ENCODE measurements at places on chromosomes 12 and 14.

- no peak for DNase-seq
Measured at GRCh38 chr12:108308395-108309085, 30.6 kb downstream of the CMKLR1 start.

DNA sequence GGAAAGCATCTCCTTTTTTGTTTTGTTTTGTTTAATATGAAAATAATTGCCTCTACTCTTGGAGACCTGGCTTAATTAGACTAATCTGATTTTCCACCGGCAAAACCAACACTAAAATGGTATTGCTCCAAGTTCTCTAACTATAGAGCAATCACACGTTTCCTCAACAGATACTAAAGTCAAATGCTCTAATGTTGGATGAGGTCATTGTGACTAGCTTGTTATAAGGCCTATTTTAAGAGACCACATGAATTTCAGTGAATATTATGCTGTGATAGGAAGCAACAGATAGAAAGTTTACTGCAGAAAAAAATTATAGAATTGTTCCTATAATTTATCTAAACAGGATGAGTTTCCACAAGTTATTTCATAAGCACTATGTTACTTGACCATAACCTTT is 3.3 kb upstream of the CCDC196 start:
- no peak for DNase-seq

GRCh38 chr12:1046727-1047126 is 55.7 kb downstream of the ERC1 start:
- no peak for DNase-seq

GRCh38 chr12:102702447-102703114 is 214.5 kb downstream of the PAH start:
- peak; percentile 82 for DNase-seq

DNA sequence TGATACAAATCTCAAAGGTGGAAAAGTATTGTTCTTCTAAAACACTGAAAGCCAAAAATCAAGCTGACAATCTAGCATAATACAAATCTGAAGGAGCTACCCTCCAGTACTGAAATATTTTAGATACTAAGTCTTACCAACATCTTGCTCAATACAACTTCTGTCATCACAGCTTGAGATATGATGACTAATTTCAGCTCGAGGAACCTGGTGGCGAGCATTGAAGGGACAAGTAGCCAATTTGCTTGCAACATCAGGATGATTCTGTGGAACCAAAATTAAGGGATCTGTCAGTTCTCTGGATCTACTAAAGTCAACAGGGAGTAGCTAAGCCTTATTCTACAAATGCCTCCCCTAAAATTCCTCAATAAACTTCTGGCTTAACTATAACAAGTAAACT is 10.4 kb downstream of the GTSF1 start:
- DNase-seq = no peak

DNA sequence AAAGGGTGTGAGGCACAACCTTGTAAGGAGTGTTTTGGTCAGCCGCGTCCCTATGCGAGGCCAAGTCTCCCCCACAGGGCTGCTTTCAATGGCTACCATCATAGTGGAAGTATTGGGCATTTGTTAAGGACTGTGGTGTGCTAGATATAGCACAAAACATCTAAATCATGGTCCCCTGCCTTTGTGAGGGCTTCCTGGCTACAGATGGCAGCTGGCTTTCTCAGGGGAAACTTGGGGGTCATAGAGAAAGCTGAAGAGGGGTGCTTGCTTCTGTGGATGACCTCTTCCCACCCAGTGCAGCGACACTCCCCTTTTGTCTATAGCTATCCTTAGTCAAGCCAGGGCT is 315.8 kb downstream of the ZFP36L1 start:
- DNase-seq = no peak

DNA sequence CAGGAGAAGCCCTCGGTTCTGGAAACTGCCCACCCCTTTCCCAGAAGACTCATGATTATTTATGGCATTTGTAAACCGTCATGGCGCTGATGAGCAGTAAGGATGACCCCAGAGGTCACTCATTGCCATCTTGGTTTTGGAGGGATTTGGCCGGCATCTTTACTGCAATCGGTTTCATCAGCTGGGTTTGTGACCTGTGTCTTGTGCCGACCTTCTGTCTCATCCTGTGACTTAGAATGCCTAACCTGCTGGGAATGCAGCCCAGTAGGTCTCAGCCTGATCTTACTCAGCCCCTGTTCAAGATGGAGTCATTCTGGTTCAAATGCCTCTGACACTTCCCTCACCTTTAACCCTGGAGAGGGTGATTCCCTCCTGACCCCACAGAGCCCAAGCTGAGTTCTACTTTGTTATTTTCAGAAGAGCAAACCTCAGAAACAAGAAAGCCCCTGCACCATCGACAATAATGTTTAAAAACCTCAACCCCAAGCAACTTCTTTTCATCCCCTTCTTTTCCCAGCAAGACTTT is 105.5 kb upstream of the SFSWAP start:
- no peak for DNase-seq

DNA sequence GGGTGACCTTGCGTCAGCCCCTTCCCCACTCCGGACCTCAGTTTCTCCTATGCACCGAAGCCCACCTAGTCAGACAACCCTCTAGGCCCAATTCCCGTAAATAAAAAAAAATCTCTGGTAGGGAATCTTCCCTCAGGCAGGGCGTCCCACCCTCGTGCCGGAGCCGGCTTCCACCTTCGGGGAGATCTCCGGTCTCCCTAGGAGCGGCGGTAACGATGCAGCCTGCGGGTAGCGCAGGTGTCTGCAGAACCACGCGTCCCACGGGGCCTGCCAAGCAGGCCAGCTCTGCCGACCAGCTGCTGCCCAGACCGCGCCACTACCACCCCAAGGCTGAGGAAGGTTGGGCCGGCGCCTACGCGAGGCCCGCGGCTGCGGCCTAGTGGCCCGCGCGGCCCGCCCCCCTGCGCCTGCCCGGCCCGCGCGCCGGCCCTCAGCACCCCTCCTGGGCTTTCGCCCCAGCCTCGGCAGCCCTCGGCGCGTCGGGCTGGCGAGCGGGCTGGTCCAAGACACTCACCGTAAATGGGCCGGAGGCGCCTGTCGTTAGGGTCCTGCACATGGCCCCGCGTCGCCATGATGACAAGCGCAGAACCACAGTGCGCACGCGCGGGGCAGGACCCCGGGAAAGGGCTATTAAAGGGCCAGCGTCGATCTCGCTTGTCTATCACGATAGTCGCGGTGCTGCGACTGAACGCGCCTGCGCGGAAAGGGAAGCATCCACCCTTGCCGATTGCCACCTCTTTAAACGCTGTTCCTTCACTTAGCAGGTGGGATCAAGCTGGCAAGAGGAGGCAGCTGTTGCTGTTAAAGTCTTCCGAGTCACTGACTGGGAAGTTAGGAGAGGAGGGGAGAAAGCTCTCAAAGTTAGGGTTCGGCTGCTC is at the start of gene NAA25:
Gene NAA25, minus strand, starts transcription at position 582 of the 878 bp plus-strand sequence. Its CDS starts 10 bp downstream, at position 572.
- DNase-seq = peak; percentile 93

DNA sequence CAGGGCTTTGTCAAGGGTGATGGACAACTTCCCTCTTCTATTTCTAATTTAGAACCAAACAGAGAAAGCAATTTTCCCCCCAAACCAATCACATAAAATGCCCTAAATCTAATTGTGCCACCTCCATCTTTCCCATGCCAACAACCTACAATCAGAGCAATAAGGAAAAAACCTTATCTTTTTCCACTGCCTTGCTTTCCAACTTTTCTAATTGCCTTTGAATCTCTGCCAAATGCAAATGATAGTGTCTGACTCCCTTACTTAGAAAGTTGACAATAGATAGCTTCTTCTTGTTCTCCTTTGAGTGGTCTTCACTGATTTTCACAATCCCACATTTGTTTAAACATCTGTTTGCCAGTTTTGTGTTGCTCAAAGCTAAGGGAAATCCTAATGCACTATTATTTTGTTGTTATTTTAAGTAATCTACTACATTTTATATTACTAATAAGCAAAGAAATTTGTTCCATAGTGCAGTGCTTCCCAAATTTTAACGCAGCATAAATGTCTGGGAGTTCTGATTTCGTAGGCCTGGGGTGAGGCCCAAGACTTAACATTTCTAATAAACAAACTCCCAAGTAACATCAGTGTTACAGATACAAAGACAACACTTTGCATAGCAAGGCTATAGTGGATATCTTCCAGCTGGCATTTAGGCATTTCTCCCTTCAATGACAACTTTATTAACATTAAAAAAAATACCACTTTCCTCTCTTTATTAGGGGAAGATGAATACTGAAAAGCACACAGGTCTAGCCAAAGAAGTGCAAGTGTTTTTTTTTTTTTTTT is 696.3 kb upstream of the USP15 start:
- DNase-seq = no peak

GRCh38 chr14:99964979-99965378 is 100.2 kb upstream of the EVL start:
- DNase-seq = no peak

DNA sequence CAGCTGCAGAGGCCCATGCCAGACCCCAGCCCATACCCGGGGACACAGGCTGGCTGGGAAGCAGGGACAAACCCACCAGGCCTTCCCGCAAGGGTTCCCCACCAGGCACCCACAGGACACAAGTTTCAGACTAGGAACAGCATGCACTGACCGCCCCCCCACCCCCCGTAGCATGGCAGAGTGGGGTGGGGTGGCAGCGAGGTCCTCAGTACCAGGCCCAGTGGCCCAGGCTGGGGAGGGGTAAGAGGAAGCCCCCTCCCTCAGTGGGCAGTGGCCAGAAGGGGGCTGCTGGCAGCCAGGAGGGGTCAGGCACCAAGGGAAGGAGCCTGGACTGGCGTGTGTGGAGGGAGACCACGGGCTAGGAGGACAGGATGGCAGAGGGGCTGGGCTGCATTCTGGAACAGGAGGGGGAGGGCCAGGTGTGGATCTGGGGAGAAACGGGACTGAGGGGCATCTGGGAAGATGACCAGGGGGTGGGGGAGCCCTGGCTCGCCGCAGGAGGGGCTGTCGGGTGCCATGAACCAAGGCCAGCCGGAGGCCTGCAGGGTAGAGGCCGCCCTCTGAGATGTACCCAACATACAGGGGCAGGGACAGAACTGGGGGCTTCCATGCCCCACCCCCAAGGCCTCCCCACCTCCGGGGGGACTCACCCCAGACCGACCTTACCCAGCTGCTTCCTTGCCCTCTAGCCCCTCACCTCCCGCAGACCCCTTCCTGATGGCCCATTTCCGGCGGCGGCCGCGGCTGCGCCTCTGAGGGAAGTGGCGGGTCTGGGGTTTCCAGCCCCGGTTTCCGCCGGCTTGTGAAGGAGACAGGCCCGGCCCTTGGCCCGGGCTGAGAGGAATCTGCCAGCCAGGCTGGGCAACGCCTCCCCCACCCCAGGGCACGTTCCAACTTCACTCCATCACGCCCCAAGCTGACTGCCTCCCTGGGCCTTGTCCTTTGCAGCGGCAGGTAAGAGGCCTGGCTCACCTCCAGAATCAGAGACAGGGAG is 5.6 kb upstream of the JAG2 start:
- DNase-seq = peak; percentile 33

- DNase-seq = no peak
Measured at GRCh38 chr12:95532851-95533250, 18.4 kb downstream of the USP44 start.

- peak; percentile 76 for DNase-seq
Measured at GRCh38 chr12:11812586-11813437, 163.3 kb downstream of the ETV6 start.

DNA sequence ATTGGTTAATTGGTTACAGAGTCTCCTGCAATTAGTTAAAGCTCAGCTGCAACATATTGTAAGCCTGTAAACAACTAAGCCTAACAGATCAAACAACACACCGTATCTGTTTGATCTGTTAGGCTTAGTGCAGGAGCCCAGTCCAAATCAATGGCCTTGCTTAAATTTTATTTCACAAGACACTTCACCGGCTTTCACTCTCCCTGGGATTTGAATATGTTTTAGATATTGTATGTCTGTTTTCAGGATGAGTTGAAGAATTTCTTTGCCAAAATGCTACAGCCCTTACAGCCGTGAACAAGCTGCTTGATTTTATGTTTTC is 5.5 kb upstream of the RNASE1 start:
- no peak for DNase-seq

DNA sequence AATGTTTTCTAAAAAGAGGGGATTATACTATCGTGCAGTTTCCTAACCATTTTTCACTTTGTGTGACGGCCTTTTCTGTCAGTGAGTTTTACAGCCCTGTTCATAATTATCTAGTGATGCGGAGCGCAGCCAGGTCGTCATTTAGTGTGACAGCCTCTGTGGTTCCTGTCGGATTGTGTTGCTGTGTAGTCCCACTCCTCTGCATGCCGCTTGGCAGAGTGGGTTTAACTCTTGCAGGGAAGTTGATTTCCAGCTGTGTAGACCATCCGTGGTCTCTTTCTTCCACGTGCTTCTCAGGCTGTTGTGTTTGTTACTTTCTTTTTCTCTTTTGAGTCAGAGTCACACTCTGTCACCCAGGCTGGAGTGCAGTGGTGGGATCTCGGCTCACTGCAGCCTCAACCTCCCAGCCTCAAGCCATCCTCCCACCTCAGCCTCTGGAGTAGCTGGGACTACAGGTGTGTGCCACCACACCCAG is 8.6 kb downstream of the RAN start:
- DNase-seq = no peak

DNA sequence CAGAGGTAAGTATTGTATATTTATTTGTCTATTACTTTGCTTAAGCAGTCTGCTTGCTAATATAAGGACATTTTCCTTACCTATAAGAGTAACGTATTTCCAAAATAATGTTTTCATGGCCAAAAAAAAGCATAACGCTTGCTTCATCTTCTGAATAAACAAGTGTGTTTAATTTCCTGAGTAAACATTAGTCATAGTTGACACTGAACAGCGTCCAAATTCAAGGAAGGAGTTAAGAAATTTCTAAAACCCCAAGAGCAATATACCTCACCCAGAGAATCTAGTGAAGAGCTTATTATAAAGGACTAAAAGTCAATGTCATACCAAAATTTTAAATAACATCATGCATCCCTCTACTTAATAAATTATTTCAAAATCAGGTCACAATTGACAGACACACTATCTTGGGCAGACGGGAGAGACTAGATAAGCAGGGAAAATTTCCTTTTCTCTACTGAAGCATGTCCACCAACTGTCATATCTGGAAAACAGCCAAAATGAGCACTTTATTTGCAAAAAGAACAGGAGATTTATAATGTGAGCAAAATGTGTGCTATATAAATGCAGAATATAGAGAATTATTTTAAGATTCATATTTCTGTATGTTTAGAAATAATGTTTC is 25.1 kb downstream of the ANKS1B start:
- DNase-seq = peak; percentile 85

- DNase-seq = peak; percentile 64
Measured at GRCh38 chr14:57533214-57533613, 39.6 kb upstream of the CCDC198 start.

- peak; percentile 54 for DNase-seq
Measured at GRCh38 chr12:101607894-101608293, 13.1 kb downstream of the MYBPC1 start.

DNA sequence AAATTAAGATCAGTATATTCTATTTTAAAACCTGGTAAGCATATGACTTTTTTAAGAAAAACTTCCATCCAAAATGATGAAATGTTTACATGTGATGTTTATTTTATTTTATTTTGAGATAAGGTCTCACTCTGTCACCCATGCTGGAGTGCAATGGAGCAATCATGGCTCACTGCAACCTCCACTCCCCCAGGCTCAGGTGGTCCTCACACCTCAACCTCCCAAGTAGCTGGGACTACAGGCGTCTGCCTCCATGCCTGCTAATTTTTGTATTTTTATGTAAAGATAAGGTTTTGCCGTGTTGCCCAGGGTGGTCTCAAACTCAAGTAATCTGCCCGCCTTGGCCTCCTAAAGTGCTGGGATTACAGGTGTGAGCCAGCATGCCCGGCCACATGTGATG is 141.8 kb downstream of the ZFP36L1 start:
- no peak for DNase-seq

- no peak for DNase-seq
Measured at GRCh38 chr14:102891111-102891510, 31.4 kb upstream of the AMN start.

All from DMS53 (cell line).